Tibial nerve (tissue), 4 donors: ENCODE measurements at places on chromosomes 7 and 10. TPM values are rescaled to one million over a fixed set of nuclear protein-coding genes. Genes with fewer than 3 reads are reported as not detected.

DNA sequence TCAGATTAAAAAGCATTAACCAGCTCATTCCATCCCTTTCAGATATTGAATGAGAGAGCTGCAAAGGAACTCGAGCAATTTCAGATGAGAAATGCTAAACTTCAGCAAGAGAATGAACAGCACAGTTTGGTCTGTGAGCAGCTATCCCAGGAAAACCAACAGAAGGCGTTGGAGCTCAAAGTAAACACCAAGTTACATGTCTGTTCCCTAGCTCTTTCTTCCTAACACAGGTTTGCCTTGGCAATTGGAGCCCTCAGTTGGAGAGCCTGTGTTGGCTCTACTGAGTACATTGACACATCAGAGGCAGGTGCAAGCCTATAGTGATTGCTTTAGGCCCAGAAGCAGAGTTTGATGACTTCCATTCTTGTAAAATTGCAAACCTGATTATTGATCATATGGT lies 14.7 kb downstream of the CFAP58 start:
- no peak overlapping the region for H3K27ac ChIP-seq
- DNase-seq: no peak
- H3K4me3 ChIP-seq: no peak overlapping the region
- H3K36me3 ChIP-seq: no peaks in the 10 kb centered on the region
- H3K27me3 ChIP-seq: no peaks in the 10 kb centered on the region
- H3K4me1 ChIP-seq: no peaks in the 10 kb centered on the region

DNA sequence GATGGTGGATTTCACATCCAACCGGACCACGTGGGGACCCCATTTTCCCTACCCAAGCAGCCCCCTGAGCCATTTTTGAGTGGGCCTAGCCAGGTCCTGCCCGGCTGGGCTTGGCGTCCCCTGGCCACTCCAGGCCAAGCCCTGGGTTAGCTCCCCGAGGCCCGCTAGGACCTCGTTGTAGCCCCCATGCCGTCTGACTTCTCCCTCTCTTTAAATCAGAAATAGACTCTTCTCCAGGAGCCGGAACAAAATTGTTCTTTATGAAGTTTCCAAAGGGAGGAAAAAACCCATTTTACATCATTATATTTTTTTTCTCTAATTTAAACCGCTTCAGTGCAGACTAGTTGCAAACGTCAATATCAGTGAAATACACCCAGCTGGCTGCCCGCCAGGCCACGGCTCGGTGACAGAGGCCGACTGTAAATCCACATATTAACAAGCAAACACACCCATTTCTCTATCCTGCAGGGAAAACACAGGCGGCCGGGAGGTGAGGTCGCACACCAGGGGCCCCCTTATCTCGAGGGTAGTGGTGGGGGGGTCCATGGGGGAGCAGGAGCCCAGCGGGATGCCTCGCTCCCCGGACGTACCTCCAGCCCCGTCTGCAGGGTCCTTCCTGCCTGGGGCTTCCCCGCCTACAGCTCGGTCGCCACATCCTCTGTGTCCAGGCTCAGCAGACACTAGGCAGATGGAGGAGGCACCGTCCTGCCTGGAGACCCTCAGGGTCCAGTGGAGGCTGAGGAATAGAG lies 72.7 kb downstream of the ELFN1 start:
- H3K4me1 ChIP-seq: no peaks in the 10 kb centered on the region
- H3K27ac ChIP-seq: no peak overlapping the region
- no peak for DNase-seq
- peaks cover 23% of the 10 kb centered on the region for H3K27me3 ChIP-seq
- no peaks in the 10 kb centered on the region for H3K36me3 ChIP-seq

Gene ALOX5
- 27.8 TPM for total RNA-seq

DNA sequence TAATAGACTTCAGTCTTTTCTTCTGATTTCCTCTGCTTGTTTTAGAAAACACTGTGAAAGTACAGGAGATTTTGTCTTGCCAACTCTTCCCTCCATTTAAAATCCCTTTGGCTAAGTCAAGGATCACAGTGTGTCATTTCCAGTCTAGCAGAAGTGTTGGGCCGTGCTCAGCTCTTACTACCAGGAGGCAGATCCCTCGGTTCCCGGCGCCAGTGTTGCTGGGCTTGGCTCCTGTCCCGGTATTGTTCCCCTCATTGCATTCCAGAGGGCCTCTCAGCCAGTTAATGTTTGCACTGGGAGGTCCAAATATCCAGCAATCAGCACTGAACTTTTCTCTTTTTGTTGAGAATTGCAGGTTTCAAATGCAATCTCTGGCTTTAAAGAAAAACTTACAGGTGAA lies 612.1 kb upstream of the MGMT start:
- H3K36me3 ChIP-seq: no peaks in the 10 kb centered on the region
- no peak overlapping the region for H3K4me3 ChIP-seq
- H3K27ac ChIP-seq: no peak overlapping the region
- peak; percentile 83 for DNase-seq

GRCh38 chr7:155053002-155053401 lies 17.1 kb upstream of the HTR5A start:
- no peaks in the 10 kb centered on the region for H3K4me1 ChIP-seq
- no peaks in the 10 kb centered on the region for H3K36me3 ChIP-seq
- no peak overlapping the region for H3K4me3 ChIP-seq
- no peak for DNase-seq
- H3K27ac ChIP-seq: no peak overlapping the region
- no peaks in the 10 kb centered on the region for H3K27me3 ChIP-seq

DNA sequence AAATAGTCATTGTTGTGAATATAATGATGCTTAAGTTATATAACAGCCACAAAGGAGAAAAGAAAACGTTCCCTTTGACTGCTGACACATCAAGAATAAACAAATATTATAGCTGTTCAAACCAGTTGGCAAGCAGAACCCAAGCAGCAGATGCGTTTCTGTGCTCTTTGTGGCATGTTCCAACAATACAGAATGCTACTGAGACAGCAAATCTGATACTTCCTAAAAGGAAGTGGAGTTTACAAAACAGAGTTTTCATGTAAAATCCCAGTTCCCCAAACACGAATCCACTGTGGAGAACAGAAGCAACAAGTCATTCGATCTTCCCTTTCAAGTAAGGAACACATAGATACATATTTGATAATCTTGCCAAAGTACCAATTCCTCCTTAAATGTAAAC lies 170.9 kb upstream of the ASAH2 start:
- H3K4me1 ChIP-seq: peaks cover 6% of the 10 kb centered on the region
- no peak overlapping the region for H3K27ac ChIP-seq
- no peak overlapping the region for H3K4me3 ChIP-seq
- H3K36me3 ChIP-seq: no peaks in the 10 kb centered on the region
- no peak for DNase-seq

Gene DYNC1I1
- total RNA-seq: 10.2 TPM

DNA sequence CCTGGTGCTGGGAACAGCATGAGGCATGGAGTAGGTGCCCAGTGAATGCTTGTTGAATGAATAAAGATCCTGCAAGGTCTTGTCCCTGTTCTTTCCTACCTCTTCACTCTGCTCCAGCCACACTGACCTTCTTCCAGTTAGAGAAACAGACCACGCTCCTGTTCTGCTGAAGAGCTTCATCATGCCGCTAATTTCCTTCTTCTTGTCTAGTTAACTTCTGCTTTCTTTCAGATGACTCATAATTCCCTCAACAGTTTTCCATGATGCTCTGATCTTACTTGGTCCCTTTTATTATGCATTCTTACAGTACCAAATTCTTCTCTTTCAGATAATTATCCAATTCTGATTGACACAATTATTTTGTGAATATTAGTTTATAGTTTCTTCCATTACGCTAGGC lies 59.5 kb upstream of the C1QL3 start:
- H3K36me3 ChIP-seq: no peaks in the 10 kb centered on the region
- no peak overlapping the region for H3K4me3 ChIP-seq
- no peaks in the 10 kb centered on the region for H3K27me3 ChIP-seq

- no peaks in the 10 kb centered on the region for H3K4me1 ChIP-seq
- no peak overlapping the region for H3K27ac ChIP-seq
- DNase-seq: no peak
Measured at GRCh38 chr10:63917363-63917762, 396.2 kb downstream of the REEP3 start.

GRCh38 chr10:99115703-99116102 lies 119.9 kb downstream of the HPSE2 start:
- no peak for DNase-seq
- no peaks in the 10 kb centered on the region for H3K27me3 ChIP-seq
- no peaks in the 10 kb centered on the region for H3K4me1 ChIP-seq
- H3K27ac ChIP-seq: no peak overlapping the region
- no peak overlapping the region for H3K4me3 ChIP-seq
- H3K36me3 ChIP-seq: no peaks in the 10 kb centered on the region

GRCh38 chr7:146728141-146728540 lies 611.5 kb downstream of the CNTNAP2 start:
- H3K36me3 ChIP-seq: no peaks in the 10 kb centered on the region
- no peak overlapping the region for H3K4me3 ChIP-seq
- DNase-seq: no peak
- no peaks in the 10 kb centered on the region for H3K27me3 ChIP-seq
- no peak overlapping the region for H3K27ac ChIP-seq
- no peaks in the 10 kb centered on the region for H3K4me1 ChIP-seq

DNA sequence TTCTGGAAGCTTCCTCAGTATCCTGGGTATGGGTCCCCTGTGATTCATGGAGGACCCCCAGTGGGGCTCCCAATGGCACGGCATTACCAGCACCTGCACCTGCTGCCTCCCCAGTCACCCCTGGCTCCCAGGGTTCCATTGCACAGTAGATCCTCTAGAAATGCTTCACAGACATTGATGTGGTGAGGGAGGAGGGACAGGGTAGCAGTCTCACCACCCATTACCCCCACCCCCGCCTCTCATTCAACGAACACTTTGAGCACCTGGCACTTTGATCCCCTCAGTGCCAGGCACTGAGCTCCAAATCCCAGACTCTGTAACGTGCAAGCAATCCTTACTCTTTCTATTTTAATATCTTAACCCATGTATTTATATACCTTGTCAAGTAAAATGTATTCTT lies 26.8 kb upstream of the PSAP start:
- DNase-seq: no peak
- H3K36me3 ChIP-seq: no peaks in the 10 kb centered on the region
- no peaks in the 10 kb centered on the region for H3K4me1 ChIP-seq
- no peak overlapping the region for H3K4me3 ChIP-seq
- no peaks in the 10 kb centered on the region for H3K27me3 ChIP-seq

GRCh38 chr10:59229441-59229840 lies 53.0 kb downstream of the PHYHIPL start:
- H3K27ac ChIP-seq: no peak overlapping the region
- no peaks in the 10 kb centered on the region for H3K4me1 ChIP-seq
- no peaks in the 10 kb centered on the region for H3K27me3 ChIP-seq
- no peaks in the 10 kb centered on the region for H3K36me3 ChIP-seq

DNA sequence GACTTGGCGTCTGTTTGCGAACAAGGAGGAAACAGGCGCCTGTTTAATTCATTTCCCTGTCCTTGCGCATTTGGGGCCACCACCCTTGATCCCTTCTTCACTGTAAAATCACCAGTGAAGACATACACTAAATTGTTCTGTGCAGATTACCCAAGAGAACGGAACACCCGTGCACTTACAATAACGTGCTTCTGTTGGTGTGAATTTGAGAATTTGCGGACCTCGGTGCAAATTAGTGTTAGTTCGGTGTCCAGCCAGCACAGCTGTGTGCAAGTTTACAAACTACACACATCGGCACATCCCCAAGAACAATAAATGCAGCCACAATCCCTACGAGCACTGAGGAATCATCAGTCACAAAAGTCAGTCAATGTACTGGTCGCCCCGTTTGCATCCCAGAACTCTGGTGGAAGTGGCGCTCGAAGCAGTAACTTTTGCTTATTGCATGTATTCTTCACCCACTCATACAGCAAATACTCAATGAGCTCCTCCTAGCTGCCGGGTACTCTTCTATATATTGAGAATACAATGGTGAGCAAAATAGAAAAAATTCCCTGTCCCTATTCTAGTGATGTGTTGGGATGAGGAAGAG lies 786 bp upstream of the CNOT4 start:
- H3K27ac ChIP-seq: no peak overlapping the region
- no peaks in the 10 kb centered on the region for H3K36me3 ChIP-seq
- H3K4me3 ChIP-seq: peak overlapping the region; percentile 67
- DNase-seq: peak; percentile 11

GRCh38 chr7:23594879-23595604 lies 2.1 kb upstream of the CCDC126 start:
- no peak overlapping the region for H3K4me3 ChIP-seq
- no peaks in the 10 kb centered on the region for H3K36me3 ChIP-seq
- no peaks in the 10 kb centered on the region for H3K27me3 ChIP-seq
- no peak for DNase-seq

DNA sequence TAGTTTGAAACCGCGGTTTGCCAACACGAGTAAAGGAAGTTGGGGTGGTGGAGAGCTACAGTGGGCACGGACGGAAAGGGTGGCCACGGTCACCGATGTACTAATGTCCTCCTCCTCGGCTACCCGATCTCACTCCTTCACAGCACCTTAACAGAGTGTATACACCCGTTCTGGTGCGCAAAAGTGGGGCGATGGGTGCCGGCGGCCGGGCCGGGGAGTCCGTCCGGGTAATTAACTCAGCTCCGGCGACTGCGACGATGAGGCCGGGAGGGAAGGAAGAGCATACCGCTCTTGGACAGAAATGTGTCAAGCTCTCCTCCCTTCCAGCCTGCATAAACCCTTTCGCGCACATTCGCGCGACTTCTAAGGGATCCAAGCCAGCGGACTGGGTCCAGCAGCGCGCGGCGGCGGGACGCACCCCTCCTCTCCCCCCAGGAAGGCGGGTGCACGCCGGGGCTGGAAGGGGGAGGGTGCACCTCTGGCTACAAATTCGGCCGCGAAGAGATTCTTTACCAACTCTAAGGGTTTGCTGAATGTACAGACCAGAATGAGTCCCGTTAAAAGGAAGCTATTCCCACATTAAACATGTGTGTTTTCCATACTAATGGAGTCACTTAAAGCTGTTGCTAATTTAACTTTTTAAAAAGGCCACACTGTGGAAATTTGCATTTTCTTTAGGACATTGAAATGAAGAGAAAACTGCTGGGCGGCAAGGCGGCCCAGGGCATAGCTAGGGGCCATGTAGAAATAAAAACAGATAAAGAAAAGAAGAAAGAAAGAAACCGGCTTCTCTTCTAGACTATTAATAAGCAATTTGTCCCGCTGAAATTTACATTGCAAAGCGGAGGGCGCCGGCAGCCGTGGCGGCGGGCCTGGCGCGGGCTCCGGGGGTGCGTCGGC lies 6.6 kb upstream of the EBF3 start:
- no peaks in the 10 kb centered on the region for H3K36me3 ChIP-seq
- DNase-seq: no peak
- peaks cover 87% of the 10 kb centered on the region for H3K27me3 ChIP-seq
- peak overlapping the region; percentile 1 for H3K4me3 ChIP-seq

- peaks cover 36% of the 10 kb centered on the region for H3K36me3 ChIP-seq
- H3K4me3 ChIP-seq: no peak overlapping the region
- peaks cover 7% of the 10 kb centered on the region for H3K4me1 ChIP-seq
- peak overlapping the region; percentile 75 for H3K27ac ChIP-seq
- H3K27me3 ChIP-seq: no peaks in the 10 kb centered on the region
Measured at GRCh38 chr7:130894146-130894908, 160.3 kb upstream of the KLF14 start.

- no peaks in the 10 kb centered on the region for H3K27me3 ChIP-seq
- no peak for DNase-seq
- no peaks in the 10 kb centered on the region for H3K36me3 ChIP-seq
- H3K27ac ChIP-seq: no peak overlapping the region
Measured at GRCh38 chr10:129055986-129056385, 411.1 kb upstream of the MGMT start.

Gene SEC31B
- 24.9 TPM for total RNA-seq

Gene MASTL
- total RNA-seq: 12.4 TPM

- peak overlapping the region; percentile 99 for H3K27ac ChIP-seq
- DNase-seq: peak; percentile 16
- peak overlapping the region; percentile 75 for H3K4me3 ChIP-seq
Measured at GRCh38 chr10:63628526-63629362, 107.5 kb downstream of the REEP3 start.

Gene MLXIPL
- 16.2 TPM for total RNA-seq
